ENCODE measurements at places on chromosomes 2 and 18.

- DNase-seq, result no peak
These were observed 95.7 kb downstream of the ASXL3 start for GRCh38 chr18:33673689-33674088.

- peak; percentile 56 for DNase-seq
These were observed 13.2 kb downstream of the VWA3B start for GRCh38 chr2:98099939-98100743.

GRCh38 chr2:38066421-38067115 lies 9.4 kb downstream of the CYP1B1 start:
- no peak for DNase-seq

DNA sequence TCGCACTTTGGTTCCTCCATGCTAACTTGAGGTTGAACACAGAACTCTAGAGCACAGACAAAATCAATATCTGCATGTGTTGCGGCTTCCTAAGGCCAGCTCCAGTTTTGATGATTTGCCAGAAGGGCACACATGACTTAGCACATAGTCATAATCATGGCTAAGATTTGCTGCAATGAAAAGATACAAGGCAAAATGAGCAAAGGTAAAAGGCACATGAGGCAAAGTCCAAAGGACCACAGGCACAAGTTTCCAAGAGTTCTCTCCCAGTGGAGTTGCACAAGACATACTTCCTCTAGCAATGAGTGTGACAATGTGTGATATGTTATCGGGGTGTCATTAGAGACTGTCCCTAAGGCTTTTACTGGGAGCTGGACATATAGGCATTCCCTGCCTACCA lies 24.2 kb upstream of the CXXC1 start:
- no peak for DNase-seq

- DNase-seq, result no peak
These were observed 112.4 kb upstream of the ID2 start for GRCh38 chr2:8569332-8569930.

GRCh38 chr18:47250391-47251046 lies 941 bp downstream of the SKOR2 start:
- no peak for DNase-seq

DNA sequence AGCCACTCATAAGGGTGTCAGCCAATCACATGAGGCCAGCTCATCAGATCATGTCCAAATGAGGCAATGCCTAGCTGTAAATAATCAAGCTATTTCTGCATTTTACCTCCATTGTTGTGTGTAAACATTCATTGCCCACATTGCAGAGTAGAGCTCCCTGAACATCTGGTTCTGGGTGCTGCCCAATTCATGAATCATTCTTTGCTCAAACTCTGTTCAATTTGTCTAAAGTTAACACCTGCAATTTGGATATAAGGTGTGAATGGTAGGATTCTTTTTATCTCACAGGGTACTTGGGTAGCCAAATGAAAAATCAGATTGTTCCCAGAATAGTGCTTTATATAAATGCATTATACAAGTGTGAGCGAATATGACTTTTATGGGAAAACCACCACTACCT lies 345.5 kb upstream of the NT5C1B start:
- DNase-seq, result no peak

DNA sequence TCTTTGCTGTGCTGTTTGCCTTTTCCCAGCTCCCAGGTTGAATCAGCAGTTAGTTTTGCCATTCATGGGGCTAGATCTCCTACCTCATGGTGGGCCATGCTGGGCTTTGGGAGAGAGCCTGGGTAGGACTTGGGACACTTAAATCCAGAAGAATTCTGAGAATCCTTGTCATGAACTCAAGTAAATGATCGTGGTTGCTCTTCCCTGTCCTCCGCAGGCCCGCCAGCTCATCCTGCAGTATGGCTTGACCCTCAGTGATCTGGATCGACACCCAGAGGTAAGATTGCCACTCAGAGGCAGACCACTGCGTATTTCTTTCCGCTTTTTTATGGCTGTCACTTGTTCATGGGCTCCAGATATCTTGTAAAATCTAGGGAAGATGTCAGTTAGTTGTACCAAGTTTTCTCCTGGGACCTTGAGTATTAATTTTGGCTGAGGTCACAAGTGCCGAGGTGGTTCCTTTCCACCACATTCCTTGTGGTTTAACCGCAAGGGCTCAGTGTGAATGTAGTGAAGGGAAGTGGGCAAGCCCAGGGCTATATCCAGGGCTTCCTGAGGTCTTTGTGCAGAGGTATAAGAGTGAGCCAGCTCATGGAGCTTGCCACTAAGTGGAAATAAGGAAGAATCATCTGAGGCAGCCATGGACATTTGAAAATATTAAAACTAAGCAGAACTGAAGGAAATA lies 37.7 kb downstream of the RPIA start:
- DNase-seq, result peak; percentile 90

- no peak for DNase-seq
These were observed 590.3 kb downstream of the NYAP2 start for GRCh38 chr2:225989809-225990208.

DNA sequence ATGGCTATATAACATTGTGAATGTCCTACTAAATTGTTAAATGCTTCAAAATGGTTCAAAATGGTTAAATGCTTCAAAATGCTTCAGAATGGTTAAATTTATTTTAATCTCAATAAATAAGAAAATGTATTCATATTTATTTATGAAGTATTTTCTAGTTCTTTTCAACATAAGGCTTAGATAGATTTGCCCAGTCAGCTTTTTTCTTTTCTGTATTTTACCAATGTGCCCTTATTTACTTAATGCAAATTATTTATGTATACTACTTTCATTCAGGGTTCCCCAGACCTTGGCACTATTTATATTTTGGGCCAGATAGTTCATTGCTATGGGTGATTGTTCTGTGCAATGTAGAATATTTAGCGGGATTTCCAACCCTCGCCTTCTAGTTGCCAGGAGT lies 546.7 kb downstream of the RIT2 start:
- no peak for DNase-seq

- no peak for DNase-seq
These were observed 6.5 kb downstream of the MFSD2B start for GRCh38 chr2:24016376-24016761.

DNA sequence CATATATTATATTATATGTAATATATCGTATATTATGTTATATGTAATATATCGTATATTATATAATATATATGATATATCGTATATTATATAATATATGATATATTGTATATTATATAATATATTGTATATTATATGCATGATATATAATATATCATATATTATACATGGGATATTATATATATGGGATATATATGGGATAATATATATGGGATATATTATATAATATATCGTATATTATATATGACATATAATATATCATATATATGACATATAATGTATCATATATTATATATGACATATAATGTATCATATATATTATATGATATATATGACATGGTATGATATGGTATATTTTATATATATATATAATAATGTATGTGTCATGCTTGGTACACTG lies 100.7 kb upstream of the STPG4 start:
- no peak for DNase-seq

DNA sequence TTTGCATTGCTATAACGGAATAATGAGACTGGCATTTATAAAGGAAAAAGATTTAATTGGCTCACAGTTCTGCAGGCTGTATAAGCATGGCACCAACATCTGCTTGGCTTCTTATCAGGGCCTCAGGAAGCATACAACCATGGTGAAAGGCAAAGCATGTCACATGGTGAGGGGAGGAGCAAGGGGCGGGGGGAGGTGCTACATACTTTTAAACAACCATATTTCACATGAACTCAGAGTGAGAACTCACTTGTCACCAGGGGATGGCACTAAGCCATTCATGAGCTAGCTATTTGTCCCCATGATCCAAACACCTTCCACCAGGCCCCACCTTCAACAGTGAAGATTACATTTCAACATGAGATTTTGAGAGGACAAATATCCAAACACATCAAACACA lies 188.7 kb downstream of the MBD5 start:
- no peak for DNase-seq

DNA sequence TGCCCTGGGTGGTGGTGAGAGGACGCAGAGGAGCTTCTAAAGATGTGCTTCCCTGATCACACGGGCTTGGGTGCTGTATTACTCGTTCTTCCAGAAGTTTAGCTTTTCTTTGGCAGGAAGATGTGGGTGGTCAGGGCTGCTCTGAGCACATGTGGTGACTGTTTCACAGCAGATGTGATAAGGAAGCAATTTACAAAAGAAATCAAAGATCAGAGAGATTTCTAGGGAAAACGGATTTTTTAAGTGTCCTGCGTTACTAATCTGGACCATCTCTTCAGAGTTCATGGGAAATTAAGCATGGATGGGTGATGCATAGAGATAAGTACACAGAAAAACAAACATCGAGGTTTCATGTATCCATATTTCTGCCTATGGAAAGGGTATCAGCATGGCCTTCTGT lies 99.4 kb downstream of the WDSUB1 start:
- no peak for DNase-seq

DNA sequence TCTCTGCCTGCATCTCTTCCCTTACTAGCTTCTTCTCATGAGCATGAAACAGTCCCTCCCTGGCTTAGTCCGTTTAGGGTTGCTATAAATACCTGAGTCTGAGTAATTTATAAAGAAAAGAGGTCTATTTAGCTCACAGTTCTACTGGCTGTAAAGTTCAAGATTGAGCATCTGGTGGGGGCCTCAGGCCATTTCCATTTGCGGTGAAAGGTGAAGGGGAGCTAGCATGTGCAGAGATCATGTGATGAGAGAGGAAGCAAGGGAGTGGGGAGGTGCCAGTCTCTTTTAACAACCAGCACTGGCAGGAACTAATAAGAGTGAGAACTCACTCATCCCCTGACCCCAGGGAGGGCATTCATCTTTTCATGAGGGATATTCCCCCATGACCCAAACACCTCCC lies 26.8 kb downstream of the RHBDD1 start:
- no peak for DNase-seq

DNA sequence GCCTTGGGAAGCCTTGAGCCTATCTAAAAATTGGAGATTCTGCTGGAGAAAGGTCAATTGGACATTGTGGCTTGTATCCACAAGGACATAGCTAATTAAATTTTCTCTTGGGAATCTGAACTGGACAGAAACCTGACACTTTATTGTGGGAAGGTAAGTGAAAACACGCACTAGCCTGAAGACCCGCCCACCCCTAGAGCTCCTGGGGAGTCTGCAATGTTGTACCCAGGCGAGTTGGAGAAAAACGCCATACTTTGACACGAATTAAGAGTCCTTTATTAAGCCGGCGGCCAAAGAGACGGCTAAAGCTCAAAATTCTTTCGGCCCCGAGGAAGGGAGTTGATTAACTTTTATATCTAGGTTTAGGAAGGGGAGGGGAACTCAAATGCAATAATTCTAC lies 1.2 kb upstream of the ZNF892 start:
- DNase-seq, result no peak

- DNase-seq, result no peak
These were observed 292.3 kb upstream of the SIX2 start for GRCh38 chr2:45301307-45302277.

- no peak for DNase-seq
These were observed 288.5 kb upstream of the SLC39A10 start for GRCh38 chr2:195368249-195369217.

DNA sequence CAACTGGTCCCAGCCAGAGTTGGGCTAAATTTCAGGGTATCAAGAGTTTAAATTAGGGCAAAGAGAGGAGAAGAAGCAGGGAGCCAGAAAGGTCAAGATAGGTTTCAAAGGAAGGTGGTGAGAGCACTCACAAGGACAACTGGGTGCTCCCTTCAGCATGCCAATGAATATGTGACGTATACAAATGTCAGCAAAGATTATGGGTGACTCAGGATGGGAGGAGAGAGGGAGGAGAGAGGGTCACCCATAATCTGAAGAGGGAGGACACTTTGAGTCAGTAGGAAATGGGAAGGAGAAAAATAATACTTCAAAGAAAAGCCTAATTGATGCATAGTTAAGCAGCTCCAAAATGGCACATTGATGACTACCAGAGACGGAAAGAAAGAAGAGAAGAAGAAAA lies 53.1 kb upstream of the ABCA12 start:
- DNase-seq, result no peak

DNA sequence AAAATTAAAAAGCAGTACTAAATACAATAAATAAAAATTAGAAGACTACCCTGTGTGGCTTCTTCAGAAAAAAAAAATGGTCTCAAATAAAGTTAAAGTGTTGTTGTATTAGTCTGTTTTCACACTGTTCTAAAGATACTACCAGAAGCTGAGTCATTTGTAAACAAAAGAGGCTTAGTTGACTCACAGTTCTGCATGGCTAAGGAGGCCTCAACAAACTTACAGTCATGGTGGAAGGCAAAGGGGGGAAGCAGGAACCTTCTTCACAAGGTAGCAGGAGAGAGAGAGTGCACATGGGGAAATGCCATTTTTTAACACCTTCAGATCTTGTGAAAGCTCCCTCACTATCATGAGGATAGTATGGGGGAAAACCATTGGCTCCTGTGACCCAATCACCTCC lies 612.8 kb downstream of the RNF144A start:
- DNase-seq, result no peak

- DNase-seq, result no peak
These were observed 94.3 kb upstream of the TWSG1 start for GRCh38 chr18:9240270-9240669.

GRCh38 chr2:73896362-73897239 lies 3.8 kb downstream of the ACTG2 start:
- peak; percentile 97 for DNase-seq

DNA sequence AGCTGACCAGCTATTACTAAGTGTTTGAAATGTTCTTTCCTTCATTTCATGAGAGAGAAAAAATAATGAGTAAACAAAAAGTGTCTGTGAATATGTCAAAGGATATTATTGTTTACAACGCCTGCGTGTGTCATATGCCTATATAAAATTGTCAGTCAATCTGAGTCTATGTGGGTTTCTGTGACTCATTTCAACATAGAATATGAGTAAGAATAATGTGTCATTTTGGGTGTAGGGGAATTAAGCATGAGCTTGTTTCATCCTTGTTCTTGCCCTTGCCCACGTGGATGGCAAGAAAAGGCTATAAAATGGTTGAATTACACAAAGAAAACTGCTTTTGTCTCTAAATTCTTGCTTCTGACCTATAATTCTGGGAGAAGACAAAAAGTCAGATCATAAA lies 466.0 kb downstream of the PTH2R start:
- no peak for DNase-seq

GRCh38 chr2:232687382-232688160 lies 9.6 kb upstream of the GIGYF2 start:
- DNase-seq, result peak; percentile 95

DNA sequence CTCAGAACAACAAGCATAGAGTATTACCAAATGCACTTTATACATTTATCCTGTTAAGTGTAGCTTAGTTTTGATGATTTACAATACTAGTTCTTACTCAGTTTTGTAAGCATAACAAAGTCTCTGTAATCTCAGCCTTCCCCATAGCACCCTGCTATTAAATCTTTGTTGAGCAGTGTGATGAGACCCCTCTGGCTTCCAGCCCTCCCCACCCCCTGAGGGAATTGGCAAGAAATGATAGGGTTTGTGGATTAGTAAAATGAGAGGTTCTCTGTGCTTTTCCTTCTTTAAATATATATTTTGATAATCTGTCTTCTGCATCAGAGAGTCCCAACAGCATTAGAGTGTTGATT lies 37.2 kb downstream of the ZNF521 start:
- no peak for DNase-seq

GRCh38 chr2:495745-496275 lies 181.4 kb downstream of the TMEM18 start:
- DNase-seq, result no peak

GRCh38 chr18:55343396-55344073 lies 244.5 kb downstream of the TCF4 start:
- peak; percentile 56 for DNase-seq
